ENCODE measurements at places on chromosomes 1 and 21.

- no peak for DNase-seq
These were observed 11.3 kb downstream of the FAM20B start for GRCh38 chr1:179036844-179037465.

- no peak for DNase-seq
These were observed 609.6 kb downstream of the PTPRU start for GRCh38 chr1:29845910-29846309.

- no peak for DNase-seq
These were observed 124.3 kb downstream of the VAV3 start for GRCh38 chr1:107840725-107841124.

DNA sequence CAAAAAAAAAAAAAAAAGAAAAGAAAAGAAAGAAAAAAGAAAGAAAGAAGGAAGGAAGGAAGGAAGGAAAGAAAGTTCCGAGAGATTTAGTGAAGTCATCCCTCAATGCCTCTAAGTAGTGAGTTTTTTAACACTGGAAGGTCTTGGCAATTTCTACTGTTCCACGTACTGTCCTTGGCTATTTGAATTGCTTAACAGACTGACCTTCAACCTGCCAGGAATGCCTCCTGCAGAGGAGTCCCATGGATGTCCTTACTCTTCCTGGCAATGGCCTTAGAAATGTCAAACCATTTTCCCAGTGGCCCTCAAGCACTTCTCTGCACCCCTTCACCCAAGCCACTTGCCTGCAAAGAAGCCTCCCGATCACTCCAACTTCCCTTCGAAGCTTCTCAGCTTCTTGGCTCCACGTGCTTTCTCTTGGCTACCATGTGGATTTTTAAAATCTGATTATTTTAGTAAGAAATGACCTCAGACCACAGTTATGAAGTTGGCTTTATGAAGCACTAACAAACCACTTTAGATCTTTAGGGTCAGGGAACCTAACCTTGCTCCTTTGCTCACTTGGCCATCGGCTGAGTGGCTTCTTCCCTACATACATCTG lies 43.7 kb upstream of the ABCG1 start:
- no peak for DNase-seq

GRCh38 chr1:173057984-173058383 lies 7.2 kb upstream of the TNFSF18 start:
- no peak for DNase-seq
